CD4-positive, alpha-beta T cell treated with Interleukin-17A for 1 hour (primary cell): ENCODE measurements at places on chromosomes 12 and 14.

GRCh38 chr14:46377305-46377704 lies 274.3 kb downstream of the RPL10L start:
- no peak for DNase-seq

GRCh38 chr14:102363182-102363943 lies 622 bp downstream of the TECPR2 start:
- DNase-seq: peak; percentile 27

DNA sequence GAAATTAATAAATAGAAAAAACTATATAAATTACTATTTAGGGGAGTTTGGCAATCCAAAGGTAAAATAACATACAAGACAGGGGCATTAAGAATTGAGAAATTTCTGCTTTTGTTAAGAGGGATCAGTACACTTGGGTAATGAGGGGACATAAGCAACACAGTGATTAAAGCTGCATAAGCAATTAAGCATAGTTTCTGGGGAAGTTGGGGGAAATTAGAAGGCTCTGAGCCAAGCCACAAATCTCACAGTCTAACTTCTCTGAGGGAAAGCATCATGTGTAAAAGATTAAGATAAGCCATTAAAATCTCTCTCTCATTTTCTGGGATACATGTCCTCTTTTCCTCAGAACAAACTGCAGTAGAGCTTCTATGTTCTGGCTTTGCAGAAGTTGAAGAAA lies 533.9 kb upstream of the LRFN5 start:
- DNase-seq: no peak

- peak; percentile 2 for DNase-seq
Measured at GRCh38 chr12:39443929-39444209, 949 bp upstream of the KIF21A start.

- DNase-seq: no peak
Measured at GRCh38 chr12:122848471-122849351, 13.5 kb downstream of the HIP1R start.

DNA sequence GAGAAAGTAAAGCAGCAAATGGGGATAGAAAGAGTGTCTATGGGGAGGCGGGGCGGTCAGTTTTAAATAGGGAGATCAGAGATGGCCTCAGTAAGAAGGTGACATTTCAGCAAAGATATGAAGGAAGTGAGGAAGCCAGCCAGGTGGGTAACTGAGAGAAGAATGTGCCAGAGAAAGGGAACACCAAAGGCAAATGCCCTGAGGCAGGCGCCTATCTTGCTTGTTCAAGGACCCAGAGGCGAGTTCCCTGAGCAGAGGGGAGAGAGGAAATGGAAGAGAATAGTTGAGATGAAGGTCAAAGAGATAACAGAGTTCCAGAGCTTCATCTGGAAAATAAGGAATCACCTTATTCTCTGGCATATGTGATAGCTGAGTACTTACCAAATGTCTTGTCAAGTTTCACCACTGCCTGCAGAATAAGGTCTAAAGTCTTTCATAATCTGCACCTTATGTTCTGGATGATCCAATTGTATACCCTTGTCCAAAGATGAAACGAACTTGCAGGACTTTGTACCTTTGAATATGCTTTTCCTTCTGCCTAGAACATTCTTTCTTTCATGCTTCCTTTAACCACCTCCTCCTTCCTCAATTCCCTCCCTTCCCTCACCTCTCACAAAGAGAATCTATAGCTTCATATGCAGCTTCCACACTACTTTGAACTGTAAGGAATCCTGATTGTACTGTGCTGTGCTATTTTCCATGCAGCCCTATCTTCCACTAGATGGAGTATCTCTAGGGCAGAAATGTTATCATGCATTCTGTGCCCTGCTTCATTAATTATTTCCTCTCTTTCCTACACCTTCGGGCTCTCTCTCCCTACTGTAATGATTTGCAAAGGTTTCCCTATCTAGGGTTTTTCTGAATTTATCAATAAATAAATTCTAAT lies 38.5 kb downstream of the GNPTAB start:
- DNase-seq: peak; percentile 20

GRCh38 chr12:114958538-114958937 lies 274.6 kb upstream of the TBX3 start:
- no peak for DNase-seq

DNA sequence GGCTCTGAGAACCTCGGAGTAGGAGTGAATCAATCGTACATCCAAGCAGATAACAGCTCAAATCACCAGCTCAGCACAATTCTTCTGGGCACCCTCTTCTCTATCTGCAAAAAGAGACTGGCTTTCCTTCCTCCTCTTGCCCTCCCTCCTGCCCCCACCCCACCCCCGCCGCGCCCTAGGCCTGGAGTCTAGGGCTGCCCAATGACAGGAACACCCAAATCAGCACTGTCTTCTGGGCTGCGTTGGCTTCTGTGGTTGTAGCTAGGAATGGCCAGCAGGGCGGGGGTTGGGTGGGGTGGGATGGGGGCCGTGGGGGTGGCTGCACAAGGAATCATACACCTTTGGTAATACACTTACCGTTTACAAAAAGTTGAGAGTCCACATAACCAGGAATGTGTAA lies 28.0 kb upstream of the TMCC3 start:
- DNase-seq: no peak

DNA sequence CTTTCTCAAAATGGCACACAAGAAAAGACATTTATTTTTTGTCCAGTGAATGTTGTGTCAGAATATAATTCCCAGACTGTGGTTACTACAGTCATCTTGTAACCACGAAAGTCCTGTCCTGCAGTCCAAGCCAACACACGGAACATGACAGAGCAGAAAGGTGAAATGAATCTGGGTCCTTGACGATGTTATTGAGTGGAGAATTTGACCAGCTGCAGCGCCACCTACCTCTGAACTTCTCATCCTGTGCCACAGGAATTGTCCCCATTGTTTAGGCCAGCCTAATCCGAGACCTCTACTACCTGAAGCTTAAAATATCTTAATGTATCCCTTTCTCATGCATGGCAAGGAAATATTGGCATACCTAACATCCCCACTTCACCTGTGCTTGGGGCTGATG lies 64.1 kb upstream of the OTX2 start:
- no peak for DNase-seq

DNA sequence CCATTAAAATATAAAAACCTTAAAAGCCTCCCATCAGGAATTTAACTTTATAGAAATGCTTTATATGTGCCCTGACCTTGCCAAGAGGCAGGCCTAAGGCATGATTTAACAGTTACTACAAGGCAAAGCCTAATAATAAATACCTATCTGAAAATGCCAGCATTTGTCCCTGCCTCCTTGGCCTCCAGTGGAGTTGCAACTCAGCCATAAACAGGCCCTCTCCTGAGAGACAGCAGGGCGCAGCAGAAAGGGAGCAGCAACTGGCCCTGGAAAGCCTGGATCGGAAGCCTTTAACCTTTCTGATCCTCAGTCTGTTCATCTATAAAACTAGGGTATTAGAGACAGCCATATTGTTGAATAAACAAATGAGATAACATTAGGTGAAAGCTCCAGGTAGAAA lies 324.4 kb downstream of the PAWR start:
- no peak for DNase-seq

GRCh38 chr12:79884401-79885006 lies 50.4 kb downstream of the PPP1R12A start:
- DNase-seq: no peak

- no peak for DNase-seq
Measured at GRCh38 chr14:64363265-64363846, 24.8 kb upstream of the MTHFD1 start.

DNA sequence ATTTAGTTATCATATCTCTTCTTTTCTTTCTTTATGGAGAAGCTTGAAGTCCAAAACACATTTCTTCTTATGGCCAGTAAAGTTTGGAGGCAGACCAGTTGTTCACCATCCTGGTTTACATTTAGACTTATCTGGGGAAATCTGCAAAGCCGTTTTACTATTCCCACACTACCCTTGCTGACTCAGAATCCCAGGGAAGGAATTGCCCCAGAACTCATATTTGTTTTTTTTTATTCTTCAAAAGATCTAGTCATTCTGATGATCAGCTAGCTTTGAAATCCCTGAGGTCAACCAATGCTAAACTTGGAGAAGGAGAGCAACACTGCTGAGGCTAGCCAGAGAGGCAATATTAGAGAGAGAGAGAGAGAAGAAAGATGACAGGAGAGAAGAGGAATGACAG lies 12.3 kb upstream of the LMO3 start:
- no peak for DNase-seq

GRCh38 chr14:81408595-81408994 lies 8.5 kb upstream of the STON2 start:
- no peak for DNase-seq

DNA sequence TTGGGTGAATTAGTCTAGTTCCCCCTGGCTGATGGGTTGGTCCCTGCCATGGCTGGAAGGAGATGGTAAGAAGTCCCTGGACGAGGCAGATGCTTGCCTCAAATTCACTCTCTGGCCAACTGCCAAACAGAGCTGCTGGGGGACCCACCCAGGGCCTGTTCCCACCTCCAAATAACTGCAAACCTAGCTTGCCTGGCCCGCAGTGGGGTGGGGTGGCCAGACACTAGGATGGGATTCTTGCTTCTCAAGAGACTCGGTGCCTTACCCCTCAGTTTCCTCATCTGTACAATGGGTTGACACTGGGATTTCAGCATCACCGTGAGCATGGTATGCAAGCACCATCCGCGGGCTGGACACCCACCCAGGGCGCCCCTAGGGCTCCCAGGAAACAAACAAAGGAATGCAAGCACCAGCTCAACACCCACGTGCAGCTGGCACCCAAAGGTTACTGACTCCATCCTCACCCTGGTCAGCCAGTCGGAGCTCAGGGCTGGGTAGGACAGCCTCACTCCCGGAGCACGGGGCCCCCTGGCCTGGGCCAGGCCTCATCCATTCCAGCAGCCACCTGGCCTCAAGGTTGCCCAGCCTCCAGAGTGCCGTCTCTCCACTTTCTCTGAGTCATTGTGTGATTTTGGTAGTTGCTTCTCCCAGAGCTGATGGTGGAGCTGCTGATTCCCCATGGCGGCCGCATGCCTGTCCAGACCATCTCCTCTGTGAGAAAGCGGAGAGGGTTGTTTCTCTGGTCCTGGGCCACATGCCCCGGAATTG lies 205.2 kb upstream of the RTL1 start:
- no peak for DNase-seq

GRCh38 chr14:100785626-100786025 lies 40.3 kb upstream of the MEG3 start:
- DNase-seq: no peak

- DNase-seq: no peak
Measured at GRCh38 chr12:77608271-77608824, 222.3 kb upstream of the NAV3 start.

DNA sequence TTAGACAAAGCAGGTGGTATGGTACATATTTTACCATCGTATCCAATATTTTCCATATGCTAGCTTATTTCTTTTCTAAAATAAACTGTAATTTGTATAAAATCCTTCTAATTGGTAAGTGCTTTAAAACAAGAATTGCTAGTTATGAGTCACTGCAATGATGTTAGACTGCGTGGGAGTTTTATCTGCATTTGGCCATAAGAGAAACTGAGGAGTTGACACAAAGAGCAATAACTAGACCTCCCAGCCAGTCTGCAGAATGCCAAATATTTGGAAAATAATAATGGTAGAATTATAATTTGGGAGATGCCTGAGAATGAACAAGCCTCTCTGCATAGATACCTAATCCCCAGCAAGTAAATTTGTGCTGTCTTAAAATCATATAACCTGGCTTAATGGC lies 61.7 kb upstream of the PTPRR start:
- DNase-seq: no peak

DNA sequence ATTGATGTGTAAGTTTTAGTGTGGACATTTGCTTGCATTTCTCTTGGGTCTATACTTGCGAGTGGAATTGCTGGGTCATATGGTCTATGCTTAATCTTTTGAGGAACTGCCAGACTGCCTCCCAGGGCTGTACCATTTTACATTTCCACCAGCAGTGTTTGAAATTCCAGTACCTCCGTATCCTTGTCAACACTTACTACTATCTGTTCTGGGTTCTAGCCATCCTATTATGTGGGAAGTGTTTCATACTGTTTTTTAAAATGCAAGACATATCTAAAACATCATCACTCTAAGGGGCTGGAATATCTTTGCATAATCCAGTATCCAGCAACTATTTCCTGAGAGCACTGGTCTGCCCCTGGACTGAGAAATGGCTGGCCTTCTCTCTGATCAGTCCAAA lies 80.2 kb upstream of the RIN3 start:
- DNase-seq: no peak

DNA sequence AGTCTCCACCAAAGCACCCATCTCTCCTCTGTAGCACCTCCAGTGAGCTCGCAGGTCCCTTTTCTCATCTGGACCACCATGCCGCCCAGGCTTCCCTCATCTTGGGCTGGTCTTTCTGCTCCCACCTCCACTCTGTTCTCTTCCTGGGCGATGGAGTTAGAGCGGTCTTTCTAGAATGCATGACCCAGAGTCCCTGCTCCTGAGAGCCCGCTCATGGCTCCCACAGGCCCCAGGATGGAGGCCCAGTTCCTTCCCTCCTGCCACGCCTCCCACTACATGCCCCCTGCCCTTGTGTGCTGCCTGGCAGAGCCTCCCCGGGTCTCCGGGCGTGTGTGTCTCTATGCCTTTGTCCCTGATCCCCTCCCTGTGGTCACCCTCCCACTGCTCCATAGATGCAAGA lies 100.7 kb upstream of the RTL1 start:
- no peak for DNase-seq

GRCh38 chr14:52313903-52314594 lies at the start of gene PTGER2:
Gene PTGER2 (plus strand): TSS chr14:52314312. CDS start chr14:52314549, 237 bp downstream.
- peak; percentile 88 for DNase-seq

GRCh38 chr14:76050797-76051392 lies 65.3 kb downstream of the IFT43 start:
- peak; percentile 64 for DNase-seq

DNA sequence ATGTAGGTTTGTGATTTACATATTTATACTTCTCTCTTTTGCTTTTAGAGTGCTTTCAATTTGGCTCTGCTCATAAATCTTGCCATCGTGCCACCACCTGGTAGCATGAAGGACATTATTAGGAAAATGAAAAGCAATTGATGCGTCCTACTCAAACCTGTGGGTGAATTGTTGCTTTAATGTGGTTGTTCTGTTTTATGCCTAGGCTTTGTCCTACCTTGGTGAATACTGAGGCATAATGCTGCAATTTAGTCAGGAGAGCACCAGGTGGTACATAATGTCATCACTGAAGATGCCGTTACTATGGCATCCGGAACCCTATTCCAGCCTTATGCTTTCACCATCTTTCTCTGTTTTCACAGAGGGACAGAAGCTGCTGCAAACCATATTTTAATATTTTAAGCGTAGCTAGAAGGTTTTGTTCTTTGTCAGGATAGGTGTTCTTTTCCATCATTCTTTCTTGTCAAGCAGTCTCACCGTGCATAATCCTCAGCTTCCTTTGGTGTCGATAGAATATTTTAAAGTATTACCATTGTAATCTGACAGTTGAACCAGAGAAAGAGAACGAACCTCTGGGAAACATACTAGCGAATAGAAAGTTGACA lies 68.5 kb upstream of the PKP2 start:
- no peak for DNase-seq

- no peak for DNase-seq
Measured at GRCh38 chr14:36009643-36010042, 166.9 kb downstream of the PTCSC3 start.

DNA sequence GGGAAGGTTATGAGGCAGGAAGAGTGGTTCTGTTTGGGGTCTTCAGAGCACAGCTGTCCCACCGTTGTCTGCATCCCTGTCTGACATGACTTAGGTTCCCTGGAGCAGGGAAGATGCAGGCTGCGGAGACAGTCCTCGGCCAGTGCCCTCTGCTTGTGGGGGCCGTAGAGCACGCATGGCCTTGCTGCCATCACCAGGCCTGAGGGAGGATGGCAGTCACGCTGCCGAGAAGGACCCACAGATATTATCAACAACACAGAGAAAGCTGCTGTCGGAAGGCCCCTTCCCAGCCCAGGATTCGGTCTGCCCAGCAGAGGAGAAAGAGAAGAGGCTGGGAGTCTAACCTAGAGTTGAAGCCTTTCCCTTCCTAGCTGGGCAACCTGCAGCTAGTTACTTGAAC lies 35.0 kb downstream of the ERH start:
- no peak for DNase-seq
